Thymus (tissue), 14 donors: ENCODE measurements at places on chromosomes 13 and 19.
A peak's percentile ranks its signal among the peaks of the same experiment; 100 is the strongest.

GRCh38 chr13:98648141-98648540 lies 71.2 kb upstream of the STK24 start:
- no peaks in the 10 kb centered on the region for H3K27me3 ChIP-seq
- H3K36me3 ChIP-seq: no peaks in the 10 kb centered on the region
- no peaks in the 10 kb centered on the region for H3K4me1 ChIP-seq
- DNase-seq: no peak
- H3K4me3 ChIP-seq: no peak overlapping the region

DNA sequence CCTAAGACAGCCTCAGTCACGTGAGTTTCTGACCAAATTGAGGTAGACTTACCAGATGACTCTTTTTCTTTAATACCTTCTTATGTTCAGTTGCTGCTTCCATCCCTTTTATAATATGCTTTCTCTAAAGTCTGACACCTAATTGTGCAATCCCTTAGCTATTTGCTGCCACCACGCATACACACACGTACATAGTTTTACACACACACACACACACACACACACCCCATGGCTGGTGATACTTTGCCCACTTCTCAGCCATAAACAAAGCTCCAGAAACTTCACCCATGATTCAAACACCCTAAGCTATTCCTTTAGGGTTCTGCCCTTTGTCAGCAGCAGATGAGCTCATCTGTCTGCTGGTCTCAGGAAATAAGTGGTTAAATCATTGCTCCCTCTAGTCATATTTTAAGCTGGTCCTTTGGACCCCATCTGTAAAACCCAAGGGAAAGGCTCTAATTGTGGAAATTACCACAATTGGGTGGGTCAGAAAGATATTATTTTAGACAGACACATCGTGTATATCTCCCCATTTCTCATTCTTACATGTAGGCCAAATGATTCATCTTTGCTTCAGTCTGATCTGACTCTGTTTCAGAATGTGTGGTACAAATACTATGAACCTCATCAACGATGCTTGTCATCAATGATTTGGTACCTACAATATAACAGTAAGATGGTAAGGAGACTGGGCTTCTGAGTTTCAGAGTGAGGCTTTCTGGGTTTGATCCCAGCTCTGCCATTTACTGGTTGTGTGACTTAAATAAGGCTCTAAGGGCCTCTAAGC lies 69.2 kb downstream of the NALCN start:
- no peak for DNase-seq
- no peaks in the 10 kb centered on the region for H3K27me3 ChIP-seq
- no peak overlapping the region for H3K4me3 ChIP-seq
- H3K4me1 ChIP-seq: no peaks in the 10 kb centered on the region
- no peak overlapping the region for H3K27ac ChIP-seq

- no peaks in the 10 kb centered on the region for H3K27me3 ChIP-seq
- no peak for DNase-seq
Observed at GRCh38 chr13:22232186-22232585, 561.3 kb downstream of the FGF9 start.

GRCh38 chr13:38620876-38621275 lies 66.0 kb upstream of the FREM2 start:
- no peak for DNase-seq
- H3K36me3 ChIP-seq: no peaks in the 10 kb centered on the region

DNA sequence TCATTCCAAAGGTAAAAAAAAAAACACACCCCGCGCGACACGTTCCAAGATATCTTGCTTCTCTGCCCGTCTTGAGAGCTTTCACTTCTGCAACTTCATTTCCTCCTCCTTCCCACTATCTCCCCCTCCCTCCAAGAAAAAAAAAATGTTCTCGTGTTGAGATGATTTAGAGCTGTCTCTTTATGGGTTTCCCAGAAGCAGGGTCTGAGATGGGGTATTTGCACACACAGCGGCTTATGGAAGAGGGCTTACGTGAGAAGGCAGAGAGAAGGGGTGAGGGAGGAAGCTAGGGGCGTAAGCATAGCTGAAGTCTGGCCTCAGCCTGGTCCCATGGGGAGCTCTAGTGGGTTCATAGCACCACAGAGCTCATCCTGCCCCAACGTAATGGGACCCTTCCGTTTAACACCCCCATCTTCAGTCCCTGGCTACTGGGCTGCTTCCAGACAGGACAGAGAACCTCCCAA lies 31.3 kb upstream of the USE1 start:
- H3K27ac ChIP-seq: peak overlapping the region; percentile 75
- H3K4me3 ChIP-seq: no peak overlapping the region
- H3K27me3 ChIP-seq: no peaks in the 10 kb centered on the region
- peaks cover 57% of the 10 kb centered on the region for H3K36me3 ChIP-seq
- H3K4me1 ChIP-seq: no peaks in the 10 kb centered on the region
